ENCODE measurements at places on chromosomes 11 and 22.

- no peak for DNase-seq
Measured at GRCh38 chr11:107787733-107788132, 70.9 kb downstream of the SLC35F2 start.

DNA sequence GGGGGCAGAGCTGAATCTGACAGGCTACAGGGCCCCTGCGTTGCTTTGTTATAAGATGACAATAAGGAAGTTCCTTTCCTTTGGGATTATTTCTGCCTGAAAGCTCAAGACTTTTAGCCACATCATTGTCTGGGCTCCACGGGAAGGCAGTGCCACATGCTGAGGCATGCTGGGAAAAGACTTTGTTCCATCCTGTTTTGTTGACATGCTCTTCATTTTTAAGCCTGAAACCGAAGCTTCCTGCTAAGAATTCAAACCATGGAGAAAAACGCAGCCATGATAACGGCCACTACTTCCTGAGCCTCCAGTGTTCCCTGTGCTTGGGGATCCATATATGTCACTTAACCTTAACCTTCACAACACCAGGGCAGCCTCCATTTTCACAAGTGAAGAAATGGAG, 5.5 kb upstream of the TCF20 start:
- DNase-seq: no peak

DNA sequence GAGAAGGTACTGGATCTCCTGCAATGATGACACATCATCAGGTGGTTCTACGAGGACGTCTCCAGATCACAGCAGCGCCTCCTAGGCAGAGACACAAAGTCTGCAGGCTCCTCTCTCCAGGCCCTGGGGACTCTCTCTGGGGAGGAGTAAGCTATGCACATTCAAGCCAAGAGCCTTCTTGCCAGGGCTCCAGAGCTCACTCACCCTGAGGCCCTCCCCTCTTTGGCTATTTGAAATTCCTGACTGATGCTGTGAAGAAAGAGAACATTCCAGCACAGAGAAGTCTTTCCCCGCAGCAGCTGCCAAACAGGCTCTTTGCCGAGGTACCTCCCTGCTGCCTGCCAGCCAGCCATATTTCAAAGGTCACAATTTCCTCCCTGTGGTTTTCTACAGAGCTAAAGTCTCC, 204.9 kb downstream of the CSNK2A3 start:
- DNase-seq: no peak

GRCh38 chr11:31910950-31911576, 99.9 kb upstream of the PAX6 start:
- no peak for DNase-seq

- no peak for DNase-seq
Measured at GRCh38 chr11:45671246-45672171, 6.1 kb upstream of the CHST1 start.
